M059J (cell line): ENCODE measurements at places on chromosomes 16 and 17.

GRCh38 chr16:72565106-72565505 lies 393.2 kb upstream of the PMFBP1 start:
- DNase-seq: no peak

DNA sequence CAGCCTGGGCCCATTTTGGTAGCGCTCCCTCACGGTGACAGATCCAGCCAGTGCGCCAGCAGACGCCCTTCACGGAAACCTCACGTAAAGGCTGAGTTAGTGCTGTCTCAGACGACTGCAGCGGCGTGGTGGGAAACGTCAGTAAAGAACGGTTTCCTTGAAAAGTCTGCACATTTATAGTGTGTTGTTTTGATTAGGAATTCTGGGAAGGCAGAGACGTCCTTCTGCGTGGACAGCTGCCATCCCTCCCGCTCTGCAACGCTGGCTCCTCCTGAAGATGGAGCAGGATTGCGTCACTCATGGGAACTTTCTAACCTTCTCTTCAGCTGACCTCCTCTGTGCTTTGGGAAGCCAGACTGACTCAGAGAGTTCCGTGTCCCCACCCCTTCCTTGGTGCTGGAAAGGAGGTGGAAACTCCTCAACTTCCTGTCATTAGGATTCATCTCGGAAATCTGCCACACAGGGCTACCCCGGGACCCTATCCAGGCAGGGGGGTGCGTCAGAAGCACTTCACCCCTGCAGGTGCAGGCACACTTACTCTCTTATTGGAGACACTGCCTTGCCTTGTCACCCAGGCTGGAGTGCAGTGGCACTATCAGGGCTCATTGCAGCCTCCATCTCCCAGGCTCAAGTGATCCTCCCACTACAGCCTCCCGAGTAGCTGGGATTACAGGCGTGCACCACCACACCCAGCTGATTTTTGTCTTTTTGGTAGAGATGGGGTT lies 24.3 kb upstream of the CRISPLD2 start:
- peak; percentile 63 for DNase-seq

DNA sequence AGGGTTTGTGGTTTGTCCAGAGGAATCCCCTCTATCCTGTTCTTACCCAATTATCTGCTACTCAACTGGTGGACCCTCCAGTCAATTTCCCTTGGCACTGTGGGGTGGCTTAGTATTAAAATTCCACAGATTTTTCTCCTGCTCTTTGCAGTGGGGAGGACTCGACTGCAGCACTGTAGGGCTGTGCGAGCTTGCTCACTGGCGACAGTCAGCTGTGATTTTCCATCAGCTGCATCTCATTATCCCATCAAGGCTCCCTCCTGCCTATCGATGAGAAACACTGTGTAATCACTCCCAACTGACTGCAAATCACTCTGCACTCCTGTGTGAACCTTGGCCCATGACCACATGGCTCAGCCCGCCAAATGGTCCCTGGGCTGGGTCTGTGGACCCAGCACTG lies 90.5 kb upstream of the MAF start:
- no peak for DNase-seq

DNA sequence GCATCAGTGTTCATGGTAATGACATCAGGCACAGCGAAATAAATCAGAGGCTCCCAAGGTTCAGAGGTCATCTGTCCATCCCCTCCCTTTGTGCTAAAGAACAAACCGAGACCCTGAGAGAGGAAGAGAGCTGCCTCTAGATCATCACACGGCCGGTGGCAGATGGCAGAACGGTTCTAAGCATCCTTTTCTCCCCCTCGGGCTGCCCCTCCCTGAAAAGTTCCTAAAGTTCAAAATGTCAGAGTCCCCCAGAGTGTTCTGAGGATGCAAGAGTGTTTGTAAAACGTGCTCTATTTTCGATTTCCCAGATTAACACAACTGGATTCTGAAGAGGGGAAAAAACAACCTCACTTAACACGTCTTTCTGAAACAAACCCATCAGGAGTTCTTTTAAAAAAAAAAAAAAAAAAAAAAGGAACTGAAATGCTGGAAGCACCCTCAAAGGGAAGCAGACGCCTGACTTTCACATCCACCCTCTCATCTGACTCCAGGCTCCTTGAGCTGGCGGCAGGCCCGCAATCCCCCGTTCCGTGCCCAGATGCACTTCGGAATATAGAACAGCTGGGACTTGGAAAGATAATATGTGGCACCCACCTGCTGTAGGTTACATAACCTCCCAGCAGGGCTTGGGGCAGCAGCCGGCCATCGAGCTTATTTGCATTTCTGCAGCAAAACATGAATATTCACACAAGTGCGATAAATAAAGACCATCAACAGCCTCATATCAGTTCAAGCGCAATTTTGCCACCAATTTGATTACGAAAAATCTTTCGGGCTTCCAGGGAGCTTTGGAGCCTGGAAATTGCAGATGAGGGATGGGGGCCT lies 115.5 kb upstream of the SMURF2 start:
- DNase-seq: no peak

DNA sequence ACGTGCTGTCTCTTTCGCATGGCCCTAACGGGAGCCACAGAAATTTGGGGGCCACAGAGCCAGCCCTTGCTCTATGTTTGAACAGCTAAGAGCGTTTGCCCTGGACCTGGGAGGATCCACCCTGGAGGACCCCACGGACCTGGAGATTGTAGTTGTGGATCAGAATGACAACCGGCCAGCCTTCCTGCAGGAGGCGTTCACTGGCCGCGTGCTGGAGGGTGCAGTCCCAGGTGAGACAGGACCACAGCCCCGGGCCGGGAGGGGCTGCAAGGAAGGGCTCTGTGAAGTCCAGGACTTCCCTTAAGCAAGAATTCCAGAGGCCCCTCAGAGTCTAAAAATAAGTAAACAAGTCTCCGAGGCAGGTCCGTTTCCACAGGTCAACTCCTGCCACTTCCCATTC lies 11.9 kb downstream of the CDH15 start:
- no peak for DNase-seq

DNA sequence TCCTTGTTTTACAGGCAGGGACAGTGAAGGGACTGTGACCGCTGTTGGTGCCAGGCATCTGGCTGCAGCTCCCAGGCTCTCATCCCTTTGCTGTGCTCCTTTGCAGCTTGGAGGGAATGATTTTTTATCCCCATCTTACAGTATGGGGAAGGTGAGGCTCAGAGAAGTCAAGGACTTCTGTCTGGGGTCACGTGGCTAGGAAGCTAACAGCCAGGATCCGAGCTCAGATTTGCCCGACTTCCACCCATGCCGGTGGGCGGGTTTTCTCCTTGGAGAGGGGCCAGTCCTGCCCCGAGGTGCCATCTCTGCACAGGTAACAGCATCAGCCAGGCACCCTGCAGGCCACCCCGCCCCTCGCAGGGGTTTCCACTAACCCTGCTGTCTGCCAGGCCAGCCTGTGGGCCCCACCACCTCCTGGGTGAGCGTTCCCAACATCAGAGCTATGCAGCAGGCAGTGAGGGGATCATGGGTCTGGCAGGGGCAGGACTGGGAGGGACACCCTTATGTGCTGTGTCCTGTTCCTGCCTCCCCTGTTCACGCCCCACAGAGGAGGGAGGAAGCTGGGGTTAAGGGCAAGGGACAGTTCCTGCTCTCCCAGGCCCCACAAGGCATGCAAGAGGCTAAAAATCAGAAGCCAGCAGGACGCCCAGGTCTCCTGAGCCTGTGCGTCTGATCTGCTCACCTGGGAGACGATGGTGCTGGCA lies 25.4 kb downstream of the JPH3 start:
- no peak for DNase-seq
